H1 (cell line): ENCODE measurements at places on chromosomes 4 and X. TPM values are rescaled to one million over a fixed set of nuclear protein-coding genes. Genes with fewer than 3 reads are reported as not detected.
A peak's percentile ranks its signal among the peaks of the same experiment; 100 is the strongest.

- H3K36me3 ChIP-seq: no peaks in the 10 kb centered on the region
- DNase-seq: no peak
- H3K4me3 ChIP-seq: no peak overlapping the region
- H3K4me1 ChIP-seq: no peaks in the 10 kb centered on the region
- no peaks in the 10 kb centered on the region for H3K27me3 ChIP-seq
These were observed 38.1 kb downstream of the HELQ start for GRCh38 chr4:83417566-83417965.

GRCh38 chrX:107753187-107753586 lies 22.4 kb downstream of the TSC22D3 start:
- H3K4me1 ChIP-seq: no peaks in the 10 kb centered on the region
- no peak for DNase-seq
- no peaks in the 10 kb centered on the region for H3K36me3 ChIP-seq
- H3K4me3 ChIP-seq: no peak overlapping the region
- no peak overlapping the region for H3K27ac ChIP-seq

GRCh38 chr4:8837181-8837841 lies 34.3 kb downstream of the HMX1 start:
- no peak overlapping the region for H3K4me3 ChIP-seq
- no peaks in the 10 kb centered on the region for H3K36me3 ChIP-seq
- DNase-seq: peak; percentile 48
- no peak overlapping the region for H3K27ac ChIP-seq
- peaks cover 2% of the 10 kb centered on the region; the same call in 1 of the 2 replicates for H3K4me1 ChIP-seq
- H3K27me3 ChIP-seq: no peaks in the 10 kb centered on the region

DNA sequence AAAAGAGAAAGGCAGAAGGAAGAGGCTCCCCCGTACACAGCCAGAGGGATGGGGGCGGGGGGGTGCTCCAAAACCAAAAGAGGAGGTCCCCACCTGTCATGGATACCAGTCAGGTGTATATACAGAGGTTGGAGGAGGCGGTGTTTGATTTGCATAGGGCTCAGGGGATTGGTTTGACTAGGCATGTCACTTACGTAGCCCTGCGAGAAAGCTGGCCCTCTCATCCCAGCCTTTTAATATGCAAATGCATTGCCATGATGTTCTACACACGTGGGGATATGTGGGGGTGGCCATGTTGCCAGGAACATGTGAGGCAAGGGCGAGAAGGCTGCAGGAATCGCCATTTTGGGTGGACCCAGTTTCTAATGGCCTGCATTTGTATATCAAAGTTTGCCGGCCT lies 38.6 kb downstream of the TMEM150C start:
- H3K27ac ChIP-seq: no peak overlapping the region
- no peaks in the 10 kb centered on the region for H3K27me3 ChIP-seq
- H3K4me3 ChIP-seq: no peak overlapping the region

DNA sequence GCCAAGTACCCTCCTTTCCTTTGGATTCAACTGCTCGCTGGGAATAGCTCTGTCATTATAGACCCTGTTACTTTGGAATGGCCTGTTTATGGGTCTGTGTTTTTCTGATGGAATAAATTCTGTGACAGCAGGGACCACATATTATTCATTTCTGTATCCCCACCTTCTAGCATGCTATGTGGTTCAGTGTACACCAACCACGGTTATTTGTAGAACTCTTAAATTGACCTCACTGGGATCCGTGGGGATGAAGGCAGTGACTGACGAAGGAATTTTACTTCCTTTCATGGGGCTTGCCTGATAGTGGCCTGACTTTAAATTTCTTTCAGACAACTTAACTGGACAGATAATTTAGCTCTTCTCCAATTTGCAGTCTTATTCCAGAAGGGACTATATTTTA lies 343.2 kb downstream of the SPRY1 start:
- no peak overlapping the region for H3K27ac ChIP-seq
- no peak overlapping the region for H3K4me3 ChIP-seq

DNA sequence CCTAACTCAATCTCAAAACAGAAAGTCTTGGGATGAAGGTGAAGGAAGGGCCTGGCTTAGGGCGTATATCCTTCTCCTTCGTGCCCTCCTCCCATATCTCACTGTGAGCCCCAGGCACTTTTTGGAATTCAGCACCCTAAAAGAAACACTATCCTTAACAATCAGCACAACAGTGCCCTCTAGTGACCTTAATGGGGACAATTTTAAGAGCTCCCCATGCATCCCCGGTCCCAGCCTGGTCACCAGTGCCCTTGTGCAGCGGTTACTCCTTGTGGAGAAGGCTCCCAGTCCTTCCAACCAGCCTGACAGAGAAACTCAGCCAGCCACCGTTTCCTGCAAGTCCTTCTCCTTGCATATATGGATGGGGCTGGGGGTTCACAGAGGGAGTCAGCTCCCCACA lies 4.2 kb downstream of the PAK3 start:
- H3K4me1 ChIP-seq: peaks cover 3% of the 10 kb centered on the region
- H3K27ac ChIP-seq: no peak overlapping the region
- peaks cover 8% of the 10 kb centered on the region; the same call in 1 of the 2 replicates for H3K36me3 ChIP-seq
- H3K27me3 ChIP-seq: no peaks in the 10 kb centered on the region

GRCh38 chr4:120317713-120318112 lies 251.1 kb upstream of the MAD2L1 start:
- DNase-seq: no peak
- no peaks in the 10 kb centered on the region for H3K36me3 ChIP-seq
- H3K27me3 ChIP-seq: no peaks in the 10 kb centered on the region
- H3K27ac ChIP-seq: no peak overlapping the region
- no peaks in the 10 kb centered on the region for H3K4me1 ChIP-seq

PABPC5 gene
- total RNA-seq: 1.0 and 1.4 TPM in 2 replicates

DNA sequence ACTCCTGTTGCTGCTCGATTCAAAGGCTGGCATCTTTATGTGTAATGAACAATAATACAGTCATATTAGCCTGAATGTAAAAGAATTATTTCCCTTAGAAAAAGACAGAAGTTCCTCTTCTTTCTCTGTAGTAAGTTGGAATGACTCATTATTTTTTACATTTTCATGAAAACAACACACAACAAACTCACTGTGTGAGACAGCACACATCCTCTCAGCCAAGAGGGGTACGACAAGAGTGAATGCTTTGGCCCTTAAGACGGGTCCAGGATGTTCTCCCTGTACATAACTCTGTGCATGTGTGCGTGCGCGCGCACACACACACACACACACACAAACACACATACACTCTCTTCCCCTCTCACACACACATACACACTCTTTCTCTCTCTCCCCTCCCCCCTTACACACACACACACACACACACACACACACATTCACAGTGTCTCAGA lies 72.8 kb downstream of the MANBA start:
- peaks cover 4% of the 10 kb centered on the region; the same call in 1 of the 2 replicates for H3K36me3 ChIP-seq
- H3K4me1 ChIP-seq: no peaks in the 10 kb centered on the region
- H3K27ac ChIP-seq: no peak overlapping the region
- no peak overlapping the region for H3K4me3 ChIP-seq
- DNase-seq: no peak

DNA sequence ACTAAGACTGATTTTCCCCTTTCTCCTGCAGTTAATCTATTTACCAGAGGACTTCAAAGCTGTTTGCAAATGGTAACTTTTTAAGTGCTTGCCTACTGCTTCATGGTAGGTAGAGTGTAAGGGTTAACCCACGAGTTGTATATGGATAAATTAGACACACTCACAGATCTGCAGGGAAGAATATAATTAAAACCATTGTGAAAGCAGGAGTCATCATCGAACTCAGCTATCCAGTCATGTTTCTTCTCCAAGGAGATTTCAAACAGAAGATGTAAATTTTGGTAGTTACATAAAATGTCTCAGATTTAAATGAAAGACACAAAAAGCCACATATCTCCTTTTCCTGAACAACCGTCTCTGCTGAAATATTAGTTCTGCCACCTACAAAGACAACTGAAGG lies 549 bp upstream of the XG start:
- DNase-seq: no peak
- H3K4me1 ChIP-seq: peaks cover 3% of the 10 kb centered on the region
- H3K27me3 ChIP-seq: no peaks in the 10 kb centered on the region
- no peaks in the 10 kb centered on the region for H3K36me3 ChIP-seq
- no peak overlapping the region for H3K27ac ChIP-seq
- H3K4me3 ChIP-seq: no peak overlapping the region

GRCh38 chrX:24395775-24396174 lies 35.3 kb downstream of the SUPT20HL1 start:
- no peak for DNase-seq
- no peaks in the 10 kb centered on the region for H3K36me3 ChIP-seq
- H3K4me1 ChIP-seq: no peaks in the 10 kb centered on the region; the same call in 1 of the 2 replicates
- H3K27me3 ChIP-seq: no peaks in the 10 kb centered on the region
- no peak overlapping the region for H3K27ac ChIP-seq

DNA sequence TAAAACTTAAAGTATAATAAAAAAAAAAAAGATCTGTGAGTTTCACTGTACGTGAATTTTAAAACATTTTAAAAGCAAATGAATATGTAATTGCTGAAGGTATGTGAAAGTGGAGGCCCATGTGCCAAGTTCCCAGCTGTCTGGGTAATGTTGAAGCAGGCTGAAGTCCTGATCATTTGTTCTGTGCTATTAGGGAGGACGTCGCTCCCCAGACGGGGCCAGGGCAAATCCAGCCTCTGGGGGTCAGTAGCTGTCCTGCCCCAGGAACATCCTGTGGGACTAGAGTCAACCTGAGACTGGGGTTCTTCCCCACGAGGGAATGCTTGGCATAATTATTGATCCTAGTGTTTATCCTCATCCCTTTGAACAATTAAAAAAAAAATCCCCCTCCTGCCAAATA lies 48.8 kb downstream of the PDE5A start:
- no peak overlapping the region for H3K4me3 ChIP-seq
- no peak overlapping the region for H3K27ac ChIP-seq
- DNase-seq: no peak
- H3K4me1 ChIP-seq: no peaks in the 10 kb centered on the region
- H3K27me3 ChIP-seq: no peaks in the 10 kb centered on the region

- H3K36me3 ChIP-seq: no peaks in the 10 kb centered on the region
- H3K27ac ChIP-seq: no peak overlapping the region
- no peak overlapping the region for H3K4me3 ChIP-seq
- H3K4me1 ChIP-seq: no peaks in the 10 kb centered on the region
These were observed 664.3 kb downstream of the RPA4 start for GRCh38 chrX:97547877-97548578.

DNA sequence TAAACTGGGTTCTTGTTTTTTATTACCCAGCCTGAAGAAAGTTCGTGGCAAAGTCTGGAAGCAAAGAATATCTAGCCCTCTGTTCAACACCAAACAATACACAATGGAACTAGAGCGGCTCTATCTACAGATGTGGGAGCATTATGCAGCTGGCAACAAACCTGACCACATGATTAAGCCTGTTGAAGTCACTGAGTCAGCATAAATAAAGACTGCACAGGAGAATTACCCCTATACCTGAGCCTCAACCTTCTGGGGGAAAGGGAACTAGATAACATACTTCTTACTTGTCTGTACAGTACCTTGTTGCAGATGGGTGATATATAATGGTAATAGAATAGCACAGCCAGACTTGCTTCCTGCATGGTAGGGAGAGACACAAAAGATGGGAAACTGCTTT lies 4.6 kb upstream of the GCNA start:
- no peak overlapping the region for H3K4me3 ChIP-seq
- DNase-seq: no peak
- no peaks in the 10 kb centered on the region for H3K4me1 ChIP-seq

DNA sequence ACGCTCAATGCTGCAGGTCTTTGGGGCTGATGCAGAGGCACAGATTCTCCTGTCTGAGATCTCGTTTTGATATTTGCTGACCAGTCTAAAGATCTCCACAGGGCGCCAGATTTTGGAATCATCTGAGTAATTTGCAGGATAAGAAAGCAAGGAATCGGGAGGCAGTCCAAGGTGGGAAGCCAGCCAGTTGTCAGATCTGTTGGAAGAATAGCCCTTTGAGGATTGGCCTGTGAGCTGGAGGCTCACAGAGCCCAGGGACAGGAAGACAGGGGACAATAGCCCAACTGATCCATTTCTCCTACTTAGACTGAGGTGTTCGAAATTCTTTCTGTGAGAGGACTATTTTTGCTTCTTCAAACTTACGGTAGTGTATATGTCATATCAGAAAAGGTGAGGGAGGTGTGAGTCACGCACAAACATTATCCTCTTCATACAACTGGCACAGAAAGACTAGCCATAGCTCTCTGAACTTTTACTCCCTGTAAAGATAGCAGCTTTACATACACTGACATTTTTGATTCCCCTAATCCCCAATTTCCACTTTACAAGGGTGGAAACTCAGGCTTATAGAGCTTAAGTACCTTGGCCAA lies 8.8 kb downstream of the DIPK2B start:
- no peaks in the 10 kb centered on the region for H3K4me1 ChIP-seq
- H3K27ac ChIP-seq: no peak overlapping the region
- DNase-seq: no peak
- no peaks in the 10 kb centered on the region for H3K36me3 ChIP-seq

GRCh38 chrX:42825201-42825600 lies 47.2 kb upstream of the PPP1R2C start:
- no peaks in the 10 kb centered on the region for H3K4me1 ChIP-seq
- no peak overlapping the region for H3K27ac ChIP-seq
- H3K36me3 ChIP-seq: no peaks in the 10 kb centered on the region
- H3K27me3 ChIP-seq: no peaks in the 10 kb centered on the region
- no peak for DNase-seq

GRCh38 chr4:165532976-165533375 lies 154.2 kb downstream of the CPE start:
- DNase-seq: no peak
- H3K4me3 ChIP-seq: no peak overlapping the region
- H3K36me3 ChIP-seq: no peaks in the 10 kb centered on the region
- no peak overlapping the region for H3K27ac ChIP-seq

TMEM33 gene
- 86.7 and 94.4 TPM in 2 replicates for total RNA-seq

SSX3 gene
- total RNA-seq: not detected in 2 replicates

PARM1 gene
- 5.2 and 5.3 TPM in 2 replicates for total RNA-seq

STPG2 gene
- not detected in 2 replicates for total RNA-seq

CYTL1 gene
- total RNA-seq: 8.1 and 9.8 TPM in 2 replicates

DNA sequence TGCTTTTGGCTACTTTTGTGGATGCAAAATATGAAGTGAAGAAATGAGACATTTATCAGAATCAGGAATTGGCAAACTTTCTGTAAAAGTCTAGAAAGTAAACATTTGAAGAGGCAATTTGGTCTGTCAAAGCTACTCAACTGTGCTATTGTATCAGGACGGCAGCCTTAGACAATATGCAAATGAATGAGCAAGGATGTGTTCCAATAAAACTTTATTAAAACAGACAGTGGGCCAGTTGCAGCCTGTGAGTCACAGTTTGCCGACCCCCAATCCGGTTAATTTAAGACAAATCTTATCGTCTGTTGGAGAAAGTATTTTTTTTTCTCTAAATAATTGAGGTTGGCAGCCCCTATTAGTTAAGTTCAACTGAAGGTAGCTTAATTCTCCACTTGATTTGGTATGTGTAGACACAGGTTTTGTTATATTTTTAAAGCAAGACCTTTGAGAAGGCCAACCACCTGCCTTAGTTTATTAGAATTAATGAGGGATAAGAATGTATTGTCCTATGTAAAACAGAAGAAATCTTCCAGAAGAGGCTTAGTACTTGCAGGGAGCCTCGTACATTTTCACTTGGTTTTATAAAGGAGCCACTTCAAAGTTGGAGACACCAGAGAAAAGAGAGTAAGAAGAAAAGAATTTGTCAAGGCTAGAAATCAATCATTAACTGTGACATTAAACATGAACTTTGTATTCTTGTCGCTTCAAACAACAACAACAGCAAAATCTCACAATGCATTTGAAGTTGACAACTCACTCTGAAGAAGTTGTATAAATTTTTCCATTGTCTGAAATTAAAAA lies 81.6 kb upstream of the FAT1 start:
- no peak overlapping the region for H3K4me3 ChIP-seq
- no peaks in the 10 kb centered on the region for H3K36me3 ChIP-seq
- no peaks in the 10 kb centered on the region for H3K4me1 ChIP-seq
- no peak overlapping the region for H3K27ac ChIP-seq
- DNase-seq: no peak

PPP1R2C gene
- total RNA-seq: not detected in 2 replicates
